ENCODE measurements at places on chromosomes 1 and 21.

GRCh38 chr1:94279038-94279437 lies 41.7 kb upstream of the ARHGAP29 start:
- no peak for DNase-seq

GRCh38 chr1:156745881-156746280 lies 5.0 kb upstream of the MRPL24 start:
- DNase-seq, result no peak

DNA sequence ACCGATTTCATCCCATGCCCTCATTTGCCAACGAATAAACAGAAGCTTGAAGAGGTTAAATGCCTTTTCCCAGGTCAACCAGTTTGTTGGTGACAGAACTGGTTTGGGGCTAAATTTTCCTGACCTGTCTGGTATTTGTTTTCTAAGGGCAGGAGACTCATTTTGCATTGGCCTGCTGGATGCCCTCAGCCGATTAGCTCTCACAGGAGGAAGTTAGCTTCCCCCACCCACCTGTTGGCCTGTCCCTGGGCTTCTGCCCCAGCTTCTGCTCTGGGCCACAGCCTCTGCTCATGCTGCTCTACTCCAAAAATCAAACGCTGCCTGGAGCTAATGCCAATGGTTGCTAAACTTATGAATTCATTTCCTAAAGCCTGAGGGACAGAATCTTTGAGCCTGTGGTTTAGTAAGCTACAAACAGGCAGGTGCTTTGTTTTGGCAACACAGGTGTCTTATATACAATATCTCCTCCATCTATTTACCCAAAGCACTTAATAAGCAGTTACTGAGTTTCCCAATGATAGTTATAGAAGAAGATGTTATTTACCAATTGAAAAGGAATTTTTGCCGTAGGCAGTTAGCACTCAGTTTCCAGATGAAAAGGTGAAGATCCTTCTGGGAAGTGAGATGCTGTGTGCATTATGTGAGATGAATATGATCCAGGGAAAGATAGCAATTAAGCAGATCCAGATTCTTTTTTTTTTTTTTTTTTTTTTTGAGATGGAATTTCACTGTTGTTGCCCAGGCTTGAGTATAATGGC lies 82.3 kb downstream of the TM2D1 start:
- DNase-seq, result no peak

- DNase-seq, result no peak
Observed at GRCh38 chr1:18101508-18101907, 6.1 kb upstream of the IGSF21 start.

DNA sequence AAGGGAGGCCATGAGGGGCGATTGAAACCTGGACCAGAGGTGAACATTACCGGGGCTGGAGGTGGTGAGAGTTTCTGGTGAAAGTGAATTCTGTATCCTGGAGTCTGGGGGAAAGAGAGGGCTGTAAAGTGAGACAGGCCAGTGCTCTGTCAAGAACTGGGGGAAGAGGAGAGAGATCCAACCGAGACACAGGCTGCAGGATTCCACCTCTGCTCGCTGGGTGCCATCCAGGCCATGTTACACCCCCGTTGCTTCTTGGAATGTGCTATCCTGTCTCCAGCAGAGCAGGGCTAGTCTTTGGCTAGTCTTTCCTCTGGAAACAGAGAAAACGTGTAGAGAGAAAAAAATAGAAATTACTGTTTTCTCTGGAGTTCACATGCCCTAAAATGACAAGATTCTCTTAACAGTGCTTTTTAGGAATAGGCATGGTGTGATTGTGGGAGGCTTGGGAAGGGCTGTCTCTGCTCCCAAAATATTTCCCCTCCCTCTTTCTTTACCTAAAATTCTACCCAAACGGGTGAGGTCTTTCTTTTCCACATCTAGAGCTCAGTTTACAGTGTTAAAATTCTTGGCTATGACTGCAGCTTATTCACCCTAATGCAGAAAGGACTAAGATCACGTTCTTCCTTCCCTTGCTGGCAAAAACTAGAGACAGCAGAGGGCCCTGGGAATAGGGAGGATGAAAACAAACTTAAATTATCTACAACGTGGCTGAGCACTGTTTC lies 16.5 kb upstream of the OVAAL start:
- DNase-seq, result peak; percentile 34

DNA sequence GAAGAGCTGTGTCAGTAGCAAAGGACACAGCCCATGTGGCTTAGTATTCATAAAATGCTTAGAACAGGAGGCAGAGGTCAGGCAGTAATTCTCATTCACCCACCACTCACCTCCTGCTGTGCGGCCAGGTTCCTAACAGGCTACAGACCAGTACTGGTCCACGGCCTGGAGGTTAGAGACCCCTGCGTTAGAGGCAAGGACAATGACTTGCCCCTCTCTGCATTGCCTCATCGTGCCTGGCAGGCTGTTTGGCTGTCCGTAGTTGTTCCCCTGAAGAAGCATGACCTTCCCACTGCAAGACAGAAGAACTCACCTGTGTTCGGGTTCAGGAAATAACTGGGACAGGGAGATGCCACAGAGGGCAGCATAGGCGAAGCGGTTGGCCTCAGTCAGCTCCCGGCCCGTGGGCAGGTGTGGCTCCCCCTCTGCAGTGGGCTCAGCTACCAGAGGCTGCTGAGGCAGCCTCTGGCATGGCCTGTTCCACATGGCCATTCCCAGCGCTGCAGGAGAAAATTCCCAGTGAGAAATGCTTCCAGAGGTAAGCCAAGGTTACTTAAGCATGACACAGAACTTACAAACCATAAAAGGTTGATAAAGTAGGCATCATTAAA lies 19.3 kb downstream of the TMCO4 start:
- DNase-seq, result no peak

DNA sequence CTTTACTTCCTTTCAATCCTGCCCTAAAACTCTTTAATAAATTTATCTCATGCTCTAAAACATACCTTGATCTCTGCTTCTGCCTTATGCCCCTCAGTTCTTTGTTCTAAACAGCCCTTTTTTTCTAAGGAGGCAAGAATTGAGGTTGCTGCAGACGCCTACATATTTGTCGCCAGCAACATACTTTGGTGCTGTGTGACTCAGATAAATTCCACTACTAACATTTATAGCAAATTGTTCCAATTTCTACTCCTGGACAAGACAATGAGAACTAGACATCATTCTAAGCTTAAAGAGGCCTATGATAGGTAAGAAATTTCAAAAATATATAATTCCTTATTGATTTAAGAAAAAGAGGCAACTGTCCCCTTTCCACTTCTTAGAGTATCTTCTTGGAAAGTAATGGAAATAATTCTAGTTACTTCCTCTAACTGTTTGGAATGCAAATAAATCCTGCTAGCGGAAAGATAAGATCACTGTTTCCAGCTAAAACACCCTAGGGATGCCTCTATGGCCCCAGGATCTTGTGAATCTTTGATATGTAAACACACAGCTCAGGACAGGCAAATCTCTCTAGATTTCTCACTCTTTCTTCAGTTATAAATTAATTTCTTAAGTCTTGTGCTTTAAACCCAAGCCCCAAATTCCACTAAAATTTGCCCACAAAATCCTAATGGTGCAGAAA lies 869.1 kb downstream of the KCNT2 start:
- DNase-seq, result peak; percentile 79

DNA sequence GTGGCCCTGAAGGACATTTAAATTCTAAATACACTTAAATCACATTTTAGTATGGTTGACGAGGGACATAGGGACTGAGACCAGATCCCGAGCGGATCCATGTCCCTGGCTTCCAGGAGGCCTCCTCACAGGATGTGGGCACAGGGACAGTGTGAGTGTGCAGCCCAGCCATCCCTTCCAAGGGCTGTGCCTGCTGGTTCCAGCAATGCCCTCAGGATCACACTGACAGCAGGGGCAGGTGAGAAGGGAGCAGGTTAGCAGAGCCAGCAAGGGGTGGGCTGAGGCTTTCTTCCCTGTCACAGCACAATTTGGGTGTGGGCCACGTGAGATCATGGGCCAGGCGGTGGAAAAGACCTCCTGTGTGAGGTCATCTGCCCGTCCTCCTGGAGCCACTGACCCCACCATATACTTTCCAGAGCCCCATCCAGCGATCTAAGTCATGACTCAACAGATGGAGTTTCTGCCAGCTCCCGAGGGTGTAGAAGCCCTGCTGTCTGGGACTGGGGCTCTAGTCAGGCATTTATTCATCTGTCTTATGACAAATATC lies 37.0 kb upstream of the PRSS38 start:
- peak; percentile 67 for DNase-seq

DNA sequence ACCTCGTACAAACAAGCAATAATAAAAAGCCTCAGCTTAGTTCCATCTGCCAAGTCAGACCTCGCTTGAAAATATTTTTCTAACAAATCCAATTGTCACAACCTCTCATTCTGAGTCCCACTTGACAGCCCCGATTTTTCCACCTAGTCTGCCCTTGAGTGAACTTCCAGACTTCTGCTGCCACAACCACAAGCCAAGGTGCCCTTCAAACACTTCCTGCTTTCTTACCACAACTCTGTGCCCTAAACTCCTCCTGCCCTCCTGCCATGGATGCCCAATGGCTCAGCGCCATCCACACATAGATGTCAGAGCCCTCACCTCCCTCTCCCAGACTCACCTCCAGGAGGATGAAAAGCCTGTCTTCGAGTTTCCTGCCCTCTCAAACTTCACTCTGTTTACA lies 3.9 kb downstream of the TMPRSS2 start:
- DNase-seq, result no peak

DNA sequence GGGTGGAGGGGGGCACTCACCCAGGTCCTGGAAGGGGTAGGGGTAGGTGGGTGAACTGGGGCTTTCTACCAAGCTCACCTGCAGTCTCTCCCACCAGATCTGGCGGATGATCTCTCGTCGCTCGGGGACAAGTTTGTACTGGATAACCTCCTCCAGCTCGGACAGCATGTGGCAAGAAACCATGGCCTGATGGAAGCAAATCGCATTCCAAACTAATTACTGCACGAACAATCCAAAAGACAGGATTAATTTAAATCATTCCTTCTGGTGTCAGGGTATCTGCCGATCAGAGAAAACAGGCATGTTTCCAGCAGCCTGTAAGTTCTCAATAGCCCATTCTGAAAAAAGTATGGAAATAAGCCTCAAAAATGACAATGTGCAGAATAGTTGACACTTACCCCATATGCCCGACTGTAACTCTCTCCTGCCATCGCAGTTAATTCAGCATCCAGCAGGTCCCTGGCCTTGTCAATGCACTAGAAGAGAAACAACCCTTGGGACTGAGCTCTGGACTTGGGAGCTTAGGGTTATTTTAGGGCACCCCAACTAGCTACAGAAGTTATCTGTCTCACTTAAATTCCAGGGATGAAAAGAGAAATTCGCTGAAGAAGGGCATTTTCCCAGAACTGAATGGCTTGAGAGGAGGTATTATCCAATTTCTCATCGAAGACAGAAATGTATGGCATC lies 44.4 kb upstream of the ANGPTL7 start:
- DNase-seq, result no peak

- DNase-seq, result no peak
Observed at GRCh38 chr1:155890251-155890650, 20.9 kb downstream of the RIT1 start.

DNA sequence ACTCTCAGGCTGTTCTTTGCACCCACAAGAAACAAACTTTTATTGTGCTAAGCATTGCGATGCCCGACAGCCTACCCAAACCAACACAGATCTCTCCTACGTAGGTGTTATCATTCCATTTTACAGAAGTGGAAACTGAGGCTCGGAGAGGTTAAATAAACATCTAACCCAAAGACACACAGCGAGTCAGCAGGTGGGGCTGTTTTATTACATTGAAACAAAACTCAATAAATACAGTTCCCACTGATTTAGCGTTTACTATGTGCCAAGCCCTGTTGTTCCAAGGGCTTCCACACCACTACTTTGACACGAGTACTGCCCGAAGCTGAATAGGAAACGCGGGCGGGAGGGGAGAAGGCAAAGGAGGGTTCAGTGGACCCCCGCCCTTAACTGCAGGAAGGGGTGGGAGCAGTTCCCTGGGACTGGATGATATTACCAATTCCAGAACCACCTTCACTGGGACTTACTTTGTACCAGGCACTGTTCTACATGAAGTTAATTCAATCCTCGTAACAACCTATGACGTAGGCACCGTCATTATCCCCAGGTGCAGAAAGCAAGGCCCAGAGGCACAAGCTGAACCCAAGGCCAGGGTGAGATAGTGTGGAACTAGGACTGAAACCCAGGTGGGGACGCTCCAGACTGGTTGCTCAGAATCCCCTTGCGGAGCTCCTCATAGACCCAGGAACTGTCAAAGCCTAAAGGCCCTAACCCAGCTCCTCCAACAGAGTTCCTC lies 19.3 kb upstream of the ALDH4A1 start:
- DNase-seq, result no peak

GRCh38 chr1:180131510-180131909 lies 23.2 kb upstream of the QSOX1 start:
- peak; percentile 90 for DNase-seq

- no peak for DNase-seq
Observed at GRCh38 chr1:206686478-206687249, 2.0 kb downstream of the MAPKAPK2 start.

- no peak for DNase-seq
Observed at GRCh38 chr21:44697811-44698734, 1.1 kb downstream of the KRTAP10-12 start.

- peak; percentile 12 for DNase-seq
Observed at GRCh38 chr1:162944974-162945674, 84.1 kb upstream of the CCDC190 start.

DNA sequence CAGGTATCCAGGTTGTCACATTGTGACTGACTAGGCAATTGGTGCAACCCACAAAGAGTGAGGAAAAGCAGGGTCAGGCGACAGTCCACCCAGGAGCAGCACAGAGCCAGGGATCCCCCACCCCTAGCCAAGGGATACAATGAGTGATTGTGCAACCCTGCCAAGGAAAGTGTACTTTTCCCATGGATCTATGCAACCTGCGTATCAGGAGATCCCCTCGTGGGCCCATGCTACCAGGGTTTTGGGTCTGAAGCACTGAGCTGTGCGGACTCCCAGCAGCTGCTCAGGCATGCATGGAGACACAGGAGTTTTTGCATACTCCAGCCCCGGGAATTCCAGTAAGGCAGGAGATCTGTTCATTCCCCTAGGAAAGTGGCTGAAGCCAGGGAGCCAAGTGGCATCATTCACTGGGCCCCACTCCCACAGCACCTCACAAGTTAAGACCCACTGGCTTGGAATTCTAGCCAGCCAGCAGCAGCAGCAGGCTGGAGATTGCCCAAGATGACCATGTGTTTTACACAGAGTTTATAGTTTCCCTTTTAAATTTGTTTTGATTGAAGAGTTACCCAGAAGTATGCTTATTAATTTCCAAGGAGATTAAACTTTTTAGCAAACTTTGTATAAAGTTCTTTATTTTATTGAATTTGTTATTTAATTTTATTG lies 136.0 kb downstream of the LTN1 start:
- DNase-seq, result no peak
